Fibroblast of the aortic adventitia (primary cell): ENCODE measurements at places on chromosomes 1 and 21. TPM values are rescaled to one million over a fixed set of nuclear protein-coding genes. Genes with fewer than 3 reads are reported as not detected.

GRCh38 chr1:223886516-223886921, 40.8 kb upstream of the TP53BP2 start:
- no peak for DNase-seq

The PRAMEF33 gene
- not detected in 2 replicates for total RNA-seq

- peak; percentile 32 for DNase-seq
Observed at GRCh38 chr1:113320972-113321680, 69.2 kb upstream of the MAGI3 start.

GRCh38 chr21:39518847-39519210, 67.1 kb downstream of the SH3BGR start:
- peak; percentile 55 for DNase-seq

The WNT3A gene
- total RNA-seq = not detected in 2 replicates

GRCh38 chr1:75643460-75643859, 32.5 kb upstream of the SLC44A5 start:
- DNase-seq = no peak

GRCh38 chr1:8059161-8059622, 33.1 kb upstream of the ERRFI1 start:
- DNase-seq = peak; percentile 86

GRCh38 chr1:119898981-119899720, 2.8 kb upstream of the ADAM30 start:
- DNase-seq = no peak

The GPR3 gene
- total RNA-seq = 0.99 TPM in 1 of 2 replicates, not detected in the other

The JUN gene
- total RNA-seq = 30.7 and 55.0 TPM in 2 replicates

DNA sequence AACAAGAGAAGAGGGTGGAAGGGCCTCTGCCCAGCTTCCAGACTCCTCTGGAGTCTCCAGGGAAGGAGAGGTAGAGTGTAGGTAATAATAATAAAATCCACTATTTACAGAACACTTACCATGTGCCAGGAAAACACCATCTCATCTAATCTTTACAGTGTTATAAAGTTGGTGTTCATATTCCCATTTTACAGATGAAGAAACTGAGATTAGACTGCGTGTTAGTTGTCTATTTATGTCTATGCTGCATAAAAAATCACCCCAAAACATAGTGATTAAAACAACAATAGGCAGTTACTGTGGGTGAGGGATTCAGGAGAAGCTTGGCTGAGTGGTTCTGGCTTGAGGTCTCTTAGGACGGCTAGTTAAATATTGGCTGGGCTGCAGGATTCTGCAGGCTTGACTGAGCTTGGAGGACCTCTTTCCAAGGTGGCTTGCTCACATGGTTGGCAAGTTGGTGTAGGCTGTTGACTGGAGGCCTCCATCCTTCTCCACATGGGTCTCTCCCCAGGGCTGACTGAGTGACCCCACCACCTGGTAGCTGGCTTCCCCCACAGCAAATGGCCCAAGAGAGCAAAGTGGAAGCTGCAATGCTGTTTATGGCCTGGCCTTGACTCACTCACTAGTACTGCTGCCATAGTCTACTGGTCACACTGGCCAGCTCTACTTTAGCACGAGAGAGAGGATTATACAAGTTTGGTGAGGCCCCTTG, 6.5 kb upstream of the ALX3 start:
- DNase-seq = no peak

- peak; percentile 83 for DNase-seq
Observed at GRCh38 chr1:154669464-154670282, 61.7 kb upstream of the ADAR start.
